Femur (tissue), 1 donor: ENCODE measurements at places on chromosomes 7 and 10.
A peak's percentile ranks its signal among the peaks of the same experiment; 100 is the strongest.

DNA sequence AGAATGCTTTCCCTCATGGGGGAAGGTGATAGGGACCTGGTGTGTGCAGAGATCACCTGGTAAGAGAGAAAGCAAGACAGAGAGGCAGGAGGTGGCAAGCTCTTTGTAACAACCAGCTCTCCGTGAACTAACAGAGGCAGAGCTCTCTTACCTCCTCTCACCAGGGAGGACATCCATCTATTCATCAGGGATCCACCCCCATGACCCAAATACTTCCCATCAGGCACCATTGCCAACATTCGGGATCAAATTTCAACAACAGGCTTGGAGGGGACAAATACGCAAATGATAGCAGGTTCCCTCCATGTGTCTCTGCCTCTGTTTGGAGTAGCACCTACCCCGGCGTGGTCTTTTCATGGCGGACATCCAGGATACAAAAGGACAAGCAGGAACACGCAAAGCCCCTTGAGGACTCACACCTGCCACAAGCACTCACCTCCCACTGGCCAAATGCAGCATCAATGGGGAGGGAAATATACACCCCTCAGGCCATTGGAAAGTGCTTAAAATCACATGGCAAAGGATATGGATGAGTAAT lies 431.2 kb upstream of the AUTS2 start:
- no peak for DNase-seq

DNA sequence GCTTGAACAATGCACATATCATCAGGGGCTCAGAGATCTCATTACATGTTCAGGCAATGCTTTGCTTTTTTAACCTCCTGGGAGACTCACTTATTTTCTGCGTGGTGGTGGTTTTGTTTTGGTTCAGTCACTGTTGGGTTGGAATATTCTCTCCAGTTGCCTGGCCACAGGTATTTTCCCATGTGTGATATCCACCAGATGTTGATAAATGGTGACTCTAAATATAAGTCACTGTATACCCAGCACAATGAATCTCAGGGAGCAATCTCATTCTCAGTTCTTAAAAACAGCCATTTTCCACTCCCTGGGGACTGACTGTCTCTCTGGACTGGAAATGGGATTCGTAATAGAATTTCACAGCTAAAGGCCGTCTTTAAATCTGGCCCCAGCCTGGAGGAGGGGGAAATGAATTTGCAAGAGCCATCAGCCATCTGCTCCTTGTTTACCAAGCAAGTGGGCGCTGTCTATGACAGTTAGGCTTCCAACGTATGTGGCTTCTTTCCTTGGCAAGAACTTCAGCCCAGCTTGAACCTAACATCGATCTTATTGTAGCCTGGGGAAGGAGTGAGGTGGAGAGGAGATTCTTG lies 1106.2 kb downstream of the NRG3 start:
- DNase-seq: no peak

GRCh38 chr10:98134117-98134430 lies 383 bp upstream of the R3HCC1L start:
- no peak for DNase-seq

DNA sequence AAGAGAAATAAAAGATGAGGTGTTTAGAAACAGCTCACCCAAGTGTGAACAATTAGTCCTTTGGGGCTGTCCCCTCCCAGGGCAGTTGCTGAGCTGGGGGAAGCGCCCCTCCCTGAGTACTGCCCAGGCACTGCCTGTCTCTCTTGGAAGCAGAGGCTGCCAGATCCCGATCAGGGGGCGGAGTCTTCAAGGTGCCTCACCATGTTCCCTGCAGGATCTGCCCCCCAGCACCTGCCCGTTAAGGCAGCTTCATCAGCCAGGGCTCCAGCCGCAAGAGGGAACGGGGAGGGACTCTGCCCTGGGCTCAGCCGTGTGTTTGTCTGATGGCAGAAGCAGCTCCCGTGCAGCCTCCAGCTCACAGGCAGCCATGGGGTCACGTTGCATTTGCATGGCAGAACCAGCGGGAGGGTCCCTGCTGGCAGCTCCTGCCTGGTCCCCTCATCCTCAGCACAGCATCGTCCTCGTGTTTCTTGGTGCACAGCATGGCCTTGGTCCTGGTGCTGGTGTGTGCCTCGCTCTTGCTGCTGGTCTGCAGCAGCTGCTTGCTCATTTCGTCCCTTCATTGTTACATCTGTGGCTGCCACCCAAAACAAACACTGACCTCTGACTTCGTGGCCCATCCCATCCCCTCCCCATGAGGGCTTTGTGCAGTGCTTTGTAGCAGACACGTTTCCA lies 10.7 kb upstream of the DPYSL4 start:
- no peak for DNase-seq

DNA sequence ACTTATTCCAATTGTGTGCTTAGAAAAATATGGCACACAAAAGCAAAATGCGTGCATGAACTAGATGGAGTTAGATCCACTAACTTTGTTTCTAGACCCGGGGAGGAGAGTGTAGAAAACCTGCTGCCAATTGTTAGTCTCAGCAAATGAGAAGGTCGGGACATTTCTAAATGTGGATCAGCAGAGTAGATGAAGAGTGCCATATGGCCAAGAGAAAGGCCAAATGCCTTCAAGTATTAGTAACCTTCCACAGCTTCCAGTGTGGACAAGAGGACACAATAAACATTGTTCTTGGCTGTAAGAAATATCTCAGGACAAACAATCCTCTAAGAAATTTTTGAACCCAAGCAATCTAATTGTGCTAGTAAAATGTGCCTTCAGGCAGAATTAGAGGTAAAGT lies 690.3 kb downstream of the REEP3 start:
- no peak for DNase-seq

GRCh38 chr7:155980841-155981240 lies 168.6 kb upstream of the SHH start:
- DNase-seq: no peak

GRCh38 chr7:133827707-133828623 lies 299.2 kb upstream of the LRGUK start:
- DNase-seq: no peak

DNA sequence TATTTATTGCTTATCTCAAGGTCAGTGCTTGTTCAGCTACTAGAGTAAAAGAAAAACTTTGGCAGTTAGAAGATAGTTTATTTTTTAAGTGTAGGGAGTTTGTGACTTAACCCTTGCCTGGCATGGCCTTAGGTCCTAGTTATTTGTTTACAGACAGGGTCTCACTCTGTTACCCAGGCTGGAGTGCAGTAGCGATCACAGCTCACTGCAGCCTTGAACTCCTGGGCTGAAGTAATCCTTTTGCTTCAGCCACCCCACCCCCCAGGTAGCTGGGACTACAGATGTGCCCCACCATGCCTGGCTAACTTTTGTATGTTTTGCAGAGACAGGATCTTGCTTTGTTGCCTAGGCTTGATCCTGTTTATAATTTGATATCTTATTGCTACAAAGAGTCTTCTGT lies 4.2 kb downstream of the ANLN start:
- no peak for DNase-seq

- DNase-seq: peak; percentile 22
Observed at GRCh38 chr10:58335306-58336005, 650 bp downstream of the UBE2D1 start.

- DNase-seq: no peak
Observed at GRCh38 chr10:32951111-32951510, 6.9 kb downstream of the ITGB1 start.

DNA sequence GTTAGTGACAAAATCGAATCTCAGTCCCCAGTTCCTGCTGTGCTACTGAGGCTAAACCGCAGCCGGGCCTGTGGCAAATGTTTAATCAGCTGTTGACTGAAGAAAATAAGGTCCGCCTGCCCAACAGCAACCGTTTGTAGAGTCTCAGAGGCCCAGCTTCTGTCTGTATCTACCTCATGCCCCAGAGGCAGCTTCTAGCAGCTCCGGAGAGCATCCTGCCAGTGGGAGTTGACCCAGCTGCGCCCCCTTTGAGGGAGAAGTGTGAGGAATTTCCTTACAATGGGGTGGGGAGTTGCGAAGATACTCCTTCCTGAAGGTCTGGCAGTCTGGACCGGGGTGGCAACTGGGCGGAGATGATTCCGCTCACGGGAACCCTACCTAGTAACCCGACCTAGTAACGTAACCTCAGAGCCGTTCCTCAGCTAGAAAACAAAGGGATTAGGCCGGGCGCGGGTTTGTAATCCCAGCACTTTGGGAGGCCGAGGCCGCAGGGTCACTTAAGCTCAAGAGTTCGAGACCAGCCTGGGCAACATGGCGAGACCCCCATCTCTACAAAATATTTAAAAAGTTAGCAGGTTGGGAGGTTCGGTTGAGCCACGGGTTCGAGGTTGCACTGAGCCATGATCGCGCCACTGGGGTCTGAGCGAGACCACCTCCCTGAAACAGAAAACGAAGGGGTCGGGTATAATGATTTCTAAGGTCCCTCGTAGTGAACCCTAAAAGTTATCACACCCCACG lies 846 bp upstream of the ZNF775 start:
- peak; percentile 72 for DNase-seq

DNA sequence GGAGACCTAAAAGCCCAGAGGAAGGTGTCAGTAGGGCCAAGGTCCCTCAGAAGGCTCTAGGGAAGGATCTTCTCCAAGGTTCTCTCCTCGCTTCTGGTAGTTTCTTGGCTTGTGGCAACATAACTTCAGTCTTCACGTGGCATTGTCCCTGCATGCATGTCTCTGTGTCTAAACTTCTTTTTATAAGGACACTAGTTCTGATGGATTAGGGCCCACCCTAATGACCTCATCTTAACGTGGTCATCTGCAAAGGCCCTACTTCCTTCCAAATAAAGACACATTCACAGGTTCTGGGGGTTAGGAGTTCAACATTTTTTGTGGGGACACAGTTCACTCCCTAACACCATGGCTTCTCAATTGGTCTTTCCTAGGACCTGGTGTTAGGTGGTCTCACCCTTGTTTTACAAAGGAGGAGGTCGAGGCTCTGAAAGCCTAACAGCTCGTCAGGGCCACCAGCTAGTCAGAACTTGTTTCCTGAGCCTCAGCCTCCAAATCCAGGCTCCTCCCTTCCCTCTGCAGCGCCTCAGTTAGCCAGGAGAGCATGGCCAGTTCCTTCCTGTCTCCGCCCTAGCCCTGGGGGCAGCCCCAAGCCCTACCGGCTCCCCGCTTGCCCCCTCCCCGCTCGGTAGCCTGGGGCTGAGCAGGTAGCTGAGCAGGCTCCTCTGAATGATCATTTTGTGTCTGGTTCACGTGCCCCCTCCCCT lies 109.7 kb upstream of the PPIF start:
- no peak for DNase-seq

GRCh38 chr10:84076047-84076388 lies 63.3 kb upstream of the GHITM start:
- DNase-seq: no peak

- no peak for DNase-seq
Observed at GRCh38 chr7:17942231-17942630, 1.9 kb upstream of the SNX13 start.

DNA sequence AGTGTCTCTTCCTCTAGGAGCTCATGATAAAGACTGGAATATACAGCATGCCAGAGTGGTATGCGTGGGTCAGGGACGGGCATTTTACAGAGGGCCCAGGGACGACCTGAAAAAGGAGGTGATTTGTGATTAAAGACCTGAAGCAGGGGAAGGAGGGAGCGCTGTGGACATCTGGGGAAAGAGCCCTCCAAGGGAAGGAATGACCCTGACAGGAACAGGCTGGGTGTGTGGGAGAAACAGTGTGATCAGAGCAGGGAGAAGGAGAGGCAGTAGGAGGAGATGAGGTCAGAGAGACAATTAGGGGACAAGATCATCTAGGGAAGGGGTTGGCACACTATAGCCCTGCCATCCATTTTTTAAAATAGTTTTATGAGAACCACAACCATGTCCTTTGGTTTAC lies 3.4 kb upstream of the RASSF4 start:
- no peak for DNase-seq

DNA sequence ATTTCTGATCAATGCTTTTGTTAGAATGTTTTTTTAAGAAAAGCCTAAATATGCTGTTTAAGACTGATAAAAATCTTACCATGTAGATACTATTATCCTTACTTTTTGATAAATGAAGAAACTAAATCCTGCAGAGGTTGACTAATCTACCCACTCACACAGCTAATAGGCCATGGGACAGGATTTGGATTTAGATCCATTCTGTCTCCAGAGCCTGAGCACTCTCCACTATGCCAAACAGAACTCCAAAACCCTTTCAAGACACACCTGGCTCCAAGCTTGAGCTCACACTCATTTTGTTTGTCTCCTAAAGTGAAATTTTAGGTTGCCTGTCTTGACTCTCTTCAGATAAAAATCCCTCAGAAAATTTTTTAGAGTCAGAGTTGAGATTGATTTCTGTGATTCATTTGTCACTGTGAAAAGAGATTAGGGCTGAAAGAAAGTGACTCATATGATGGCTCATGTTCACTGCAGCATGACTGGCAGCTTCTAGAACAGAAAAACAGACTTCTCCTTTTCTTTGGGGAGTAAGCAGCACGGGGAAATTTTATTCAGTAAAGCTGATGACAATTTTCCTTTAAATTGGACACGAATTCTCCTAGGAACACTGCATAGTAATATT lies 132.3 kb upstream of the POT1 start:
- DNase-seq: no peak

DNA sequence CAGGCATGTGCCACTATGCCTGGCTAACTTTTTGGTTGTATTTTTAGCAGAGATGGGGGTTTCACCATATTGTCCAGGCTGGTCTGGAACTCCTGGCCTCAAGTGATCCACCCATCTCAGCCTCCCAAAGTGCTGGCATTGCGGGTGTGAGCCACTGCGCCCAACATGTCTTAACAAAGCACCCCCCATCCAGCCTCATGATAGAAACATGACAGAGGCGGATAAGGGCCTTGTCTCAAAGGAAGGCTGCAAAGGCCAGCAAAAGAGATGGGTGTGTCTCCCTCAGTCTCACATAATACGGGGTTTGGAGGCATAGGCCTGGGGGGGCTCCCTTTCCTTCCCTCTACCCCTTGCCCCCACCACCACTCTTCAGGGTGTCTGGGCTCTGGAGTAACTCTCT lies 93.2 kb downstream of the SH3PXD2A start:
- no peak for DNase-seq

GRCh38 chr7:46586406-46586805 lies 665.3 kb upstream of the IGFBP3 start:
- DNase-seq: no peak

- DNase-seq: no peak
Observed at GRCh38 chr10:123607386-123607785, 58.8 kb upstream of the GPR26 start.

DNA sequence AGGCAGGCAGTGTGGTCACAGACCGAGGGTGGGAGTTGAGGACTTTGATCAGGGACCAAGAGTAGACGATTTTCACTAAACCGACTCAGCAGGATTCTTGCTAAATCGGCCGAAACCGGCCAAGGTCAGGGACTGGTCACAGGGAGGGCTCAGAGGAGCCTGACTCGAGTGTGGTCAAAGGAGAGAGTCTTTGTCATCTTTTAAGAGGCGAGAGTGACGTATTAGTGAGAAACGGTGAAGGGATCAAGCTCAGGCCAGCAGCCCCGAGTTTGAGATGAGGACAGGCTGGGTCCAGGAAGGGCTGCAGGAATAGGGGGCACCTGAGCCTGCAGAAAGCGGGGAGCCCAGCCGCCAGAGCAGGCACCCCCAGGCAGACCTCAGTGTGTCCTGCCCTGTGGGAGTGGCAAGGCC lies 41.6 kb upstream of the FAM20C start:
- no peak for DNase-seq

- no peak for DNase-seq
Observed at GRCh38 chr7:101367676-101368075, 5.0 kb downstream of the COL26A1 start.
